ENCODE measurements at places on chromosomes 4 and X.

- no peak for DNase-seq
These were observed 11.7 kb downstream of the RPL9 start for GRCh38 chr4:39446842-39447573.

DNA sequence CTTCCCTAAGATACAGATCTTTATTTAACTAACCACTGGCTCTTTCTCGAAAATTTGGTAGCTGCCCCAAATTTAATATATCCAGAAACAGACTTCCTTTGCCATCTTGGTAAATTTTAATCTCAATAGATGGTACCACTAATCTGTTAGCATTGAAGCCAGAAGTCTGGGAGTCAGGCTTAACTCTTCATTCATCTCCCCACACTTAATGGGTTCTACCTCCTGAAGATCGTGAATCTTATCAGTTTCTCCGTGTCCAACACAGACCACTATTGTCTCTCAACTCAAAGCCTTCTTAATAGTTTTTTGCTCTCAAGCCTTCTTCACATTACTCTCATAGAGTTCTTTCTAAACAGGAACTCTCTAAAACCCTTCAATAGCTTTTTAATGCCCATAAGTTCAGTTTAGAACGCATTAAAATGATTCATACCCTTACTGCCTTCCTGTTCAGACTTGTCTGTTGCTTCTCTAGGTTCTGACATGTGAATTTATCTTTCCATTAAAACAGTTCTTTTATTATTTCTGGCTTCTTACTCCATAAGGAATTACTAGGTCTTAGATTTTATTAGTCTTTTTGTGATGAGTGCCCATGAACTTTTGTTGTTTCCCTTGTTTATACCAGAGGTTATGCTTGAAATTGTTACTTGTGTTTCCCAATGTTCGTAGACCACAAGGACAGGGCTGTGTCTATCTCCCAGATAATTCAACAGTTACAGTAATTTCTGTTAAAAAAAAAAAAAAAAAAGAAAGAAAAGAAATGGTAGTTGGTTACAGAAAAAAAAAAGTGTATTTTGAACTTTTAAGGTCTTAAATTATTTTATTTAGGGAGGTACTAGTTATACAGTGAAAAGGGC, 54.7 kb downstream of the SMARCAD1 start:
- DNase-seq = no peak

DNA sequence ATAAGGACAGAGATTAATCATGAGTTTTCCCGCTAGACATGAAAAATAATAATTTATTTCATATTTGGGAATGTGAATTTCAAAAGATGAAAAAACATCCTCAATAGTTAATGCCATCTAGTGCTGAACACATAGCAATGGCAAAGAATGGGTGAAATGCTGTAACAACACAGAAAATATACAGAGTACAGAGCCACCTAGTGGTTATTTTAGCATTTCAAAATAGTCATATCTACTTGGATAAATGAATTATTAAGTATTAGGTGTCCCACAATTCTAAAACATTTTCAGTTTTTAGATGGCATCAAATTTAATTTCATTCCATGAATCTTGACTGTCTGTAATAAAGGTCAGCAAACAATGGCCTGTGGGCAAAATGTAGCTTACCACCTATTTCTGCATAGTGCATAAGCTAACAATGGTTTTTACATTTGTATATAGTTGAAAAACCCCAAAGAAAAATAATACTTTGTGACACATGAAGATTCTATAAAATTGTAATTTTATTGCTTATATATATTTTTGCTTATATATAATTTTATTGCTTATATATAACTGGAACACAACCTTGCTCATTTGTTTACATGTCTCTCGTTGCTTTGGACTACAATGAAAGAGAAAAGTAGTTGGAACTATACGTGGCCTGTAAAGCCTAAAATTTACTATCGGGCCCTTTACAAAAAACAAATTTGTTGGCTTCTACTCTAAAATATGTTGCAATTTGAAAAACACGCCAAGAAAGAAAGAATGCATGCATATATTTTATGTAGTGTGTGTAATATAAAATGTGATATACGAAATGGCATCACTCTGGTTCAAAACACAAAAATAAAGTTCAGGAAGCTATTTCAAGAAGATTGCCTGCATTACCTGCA, 99.1 kb upstream of the FAM47C start:
- DNase-seq = no peak

GRCh38 chr4:183110244-183110643, 11.2 kb downstream of the WWC2 start:
- DNase-seq = no peak

GRCh38 chr4:7956270-7956808, 16.7 kb upstream of the AFAP1 start:
- DNase-seq = no peak

- DNase-seq = no peak
These were observed 189.8 kb upstream of the GALNT7 start for GRCh38 chr4:172978848-172979247.

DNA sequence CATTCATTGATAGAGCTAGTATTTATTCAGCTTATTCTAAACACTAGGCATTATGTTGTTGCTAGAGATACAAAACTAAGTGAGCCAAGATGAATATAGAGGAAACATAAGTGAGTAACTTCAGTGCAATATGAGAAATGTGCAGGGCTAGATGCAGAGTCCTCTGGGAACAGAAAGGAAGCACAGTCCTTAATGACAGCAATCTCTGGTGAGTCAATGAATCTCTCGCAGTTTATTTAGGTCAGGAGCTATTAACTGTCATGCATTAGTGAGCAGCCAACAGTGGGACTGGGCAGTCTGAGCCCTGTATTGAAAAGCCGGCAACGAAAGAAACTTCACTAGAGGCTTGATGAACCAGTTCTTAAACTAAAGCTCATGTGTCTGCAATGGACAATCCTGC, 598.1 kb upstream of the MAGEB2 start:
- DNase-seq = no peak

GRCh38 chrX:35858361-35858760, 60.2 kb downstream of the MAGEB16 start:
- DNase-seq = no peak

GRCh38 chr4:81142744-81143143, 72.3 kb downstream of the PRKG2 start:
- DNase-seq = no peak

GRCh38 chrX:118025226-118025625, 91.4 kb downstream of the KLHL13 start:
- DNase-seq = no peak

DNA sequence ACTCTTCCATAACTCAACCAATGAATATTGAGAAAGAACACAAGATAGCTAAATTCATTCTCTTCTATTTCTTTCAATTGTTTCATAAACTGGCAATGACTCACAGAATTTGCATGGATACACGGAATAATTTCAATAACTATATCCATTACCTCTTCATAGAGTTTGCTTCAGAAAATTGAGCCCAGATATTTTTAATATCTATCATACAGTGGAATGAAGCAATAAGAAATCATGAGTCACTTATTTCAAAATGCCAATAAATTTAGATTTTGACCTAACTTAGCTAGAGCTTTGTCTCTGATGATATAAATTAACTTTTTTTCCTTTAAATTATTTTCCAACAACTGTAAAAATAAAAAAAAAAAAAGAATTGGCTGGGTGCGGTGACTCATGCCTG, 22.2 kb upstream of the MANBA start:
- DNase-seq = no peak

GRCh38 chr4:818106-818921, 7.6 kb downstream of the CPLX1 start:
- no peak for DNase-seq

- no peak for DNase-seq
These were observed 185.0 kb downstream of the CPE start for GRCh38 chr4:165563851-165564250.

DNA sequence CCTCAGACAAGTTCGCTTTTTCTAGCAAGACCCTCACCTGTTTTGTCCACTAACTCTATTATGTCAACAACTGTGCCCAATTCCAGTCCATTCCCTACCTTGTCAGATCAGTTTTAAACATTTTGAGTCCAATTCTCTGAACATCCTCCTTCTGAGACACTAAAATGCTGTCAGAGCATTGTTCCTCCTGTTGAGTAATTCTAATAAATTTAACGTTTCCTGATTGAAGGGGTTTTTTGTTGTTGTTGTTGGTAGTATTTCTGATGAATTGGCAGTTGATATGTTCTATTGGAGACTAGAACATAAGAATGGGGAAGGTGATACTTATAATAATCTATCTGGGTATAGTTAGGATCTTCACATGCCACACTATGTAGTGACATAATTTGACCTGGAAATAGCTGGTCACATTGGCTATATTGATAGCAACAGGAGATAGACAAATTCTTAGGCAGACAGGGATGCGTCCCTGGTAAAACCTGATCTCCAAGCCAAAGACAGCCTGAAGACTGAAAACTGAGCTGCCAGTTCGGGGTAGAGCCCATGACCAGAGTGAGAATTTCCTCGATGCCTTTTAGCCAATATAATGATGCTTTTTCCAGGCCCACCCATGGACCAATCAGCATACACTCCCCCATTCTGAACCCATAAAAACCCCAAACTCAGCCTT, 12.4 kb upstream of the CXCL2 start:
- DNase-seq = no peak

GRCh38 chr4:15012017-15012788, 9.9 kb downstream of the CPEB2 start:
- no peak for DNase-seq

DNA sequence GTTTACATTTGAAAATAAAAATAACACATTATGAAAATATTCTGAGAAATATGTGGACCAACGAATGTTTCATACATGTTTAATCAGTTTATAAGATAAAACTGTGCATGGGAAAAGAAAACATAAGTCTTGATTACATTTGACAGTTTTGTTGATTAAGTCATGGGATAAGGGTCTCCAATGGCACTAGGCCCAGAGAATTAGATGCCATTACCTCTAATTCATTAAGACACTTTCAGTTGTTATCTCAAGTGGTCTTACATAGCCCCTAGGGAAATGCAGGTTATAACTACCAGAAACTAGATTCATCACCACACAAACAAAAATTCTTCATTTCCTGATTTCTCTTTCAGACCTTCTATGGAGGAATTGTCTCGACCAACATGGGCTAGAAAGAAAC, 300.8 kb downstream of the PCDH7 start:
- no peak for DNase-seq

DNA sequence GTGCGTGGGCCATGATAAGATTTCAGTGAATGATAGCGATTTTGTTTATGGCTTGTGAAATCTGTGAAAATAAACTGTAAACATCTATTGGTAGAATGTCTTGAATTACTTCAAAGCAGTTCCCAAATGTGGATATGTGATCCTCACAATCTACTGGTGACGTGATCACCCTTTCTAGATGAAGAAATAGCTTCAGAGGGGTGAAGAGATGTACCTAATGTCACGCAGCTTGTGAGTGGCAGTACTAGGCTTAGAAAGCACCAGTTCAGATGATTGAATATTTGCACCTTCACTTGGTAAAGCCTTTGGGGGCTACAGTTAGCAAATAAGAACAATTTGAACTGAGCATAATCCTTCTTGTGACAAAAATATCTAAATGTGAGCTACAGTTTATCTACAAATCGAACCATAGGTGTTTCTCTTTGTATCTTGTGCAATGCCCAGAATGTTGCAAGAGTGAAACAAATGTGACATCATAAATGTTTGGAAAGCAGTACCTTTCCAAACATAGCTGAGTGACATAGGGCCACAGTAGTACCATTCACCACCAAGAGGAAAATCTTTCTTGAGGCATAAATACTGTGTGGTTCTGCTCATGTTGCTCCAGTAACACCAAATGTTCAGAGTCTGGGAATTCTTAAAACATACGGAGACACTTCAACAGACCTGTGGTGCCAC, 14.2 kb downstream of the PAK3 start:
- DNase-seq = no peak

- DNase-seq = no peak
These were observed 34.1 kb downstream of the ANXA3 start for GRCh38 chr4:78585633-78586032.

DNA sequence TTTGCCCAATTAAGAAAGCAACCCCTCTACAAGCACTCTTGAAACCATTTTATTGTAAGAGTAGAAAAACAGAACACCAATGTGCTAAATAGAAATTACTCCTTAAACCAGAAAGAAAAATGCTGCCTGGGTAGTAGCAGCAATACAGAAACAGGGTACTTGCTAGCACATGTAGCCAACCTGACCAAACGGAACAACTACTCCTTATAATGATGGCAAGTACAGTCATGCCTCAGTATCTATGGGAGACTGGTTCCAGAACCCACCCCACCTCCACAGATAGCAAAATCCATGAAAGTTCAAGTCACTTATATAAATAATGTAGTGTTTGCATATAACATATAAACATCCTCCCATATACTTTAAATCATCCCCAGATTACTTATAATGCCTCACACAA, 168.8 kb downstream of the ATRX start:
- no peak for DNase-seq

DNA sequence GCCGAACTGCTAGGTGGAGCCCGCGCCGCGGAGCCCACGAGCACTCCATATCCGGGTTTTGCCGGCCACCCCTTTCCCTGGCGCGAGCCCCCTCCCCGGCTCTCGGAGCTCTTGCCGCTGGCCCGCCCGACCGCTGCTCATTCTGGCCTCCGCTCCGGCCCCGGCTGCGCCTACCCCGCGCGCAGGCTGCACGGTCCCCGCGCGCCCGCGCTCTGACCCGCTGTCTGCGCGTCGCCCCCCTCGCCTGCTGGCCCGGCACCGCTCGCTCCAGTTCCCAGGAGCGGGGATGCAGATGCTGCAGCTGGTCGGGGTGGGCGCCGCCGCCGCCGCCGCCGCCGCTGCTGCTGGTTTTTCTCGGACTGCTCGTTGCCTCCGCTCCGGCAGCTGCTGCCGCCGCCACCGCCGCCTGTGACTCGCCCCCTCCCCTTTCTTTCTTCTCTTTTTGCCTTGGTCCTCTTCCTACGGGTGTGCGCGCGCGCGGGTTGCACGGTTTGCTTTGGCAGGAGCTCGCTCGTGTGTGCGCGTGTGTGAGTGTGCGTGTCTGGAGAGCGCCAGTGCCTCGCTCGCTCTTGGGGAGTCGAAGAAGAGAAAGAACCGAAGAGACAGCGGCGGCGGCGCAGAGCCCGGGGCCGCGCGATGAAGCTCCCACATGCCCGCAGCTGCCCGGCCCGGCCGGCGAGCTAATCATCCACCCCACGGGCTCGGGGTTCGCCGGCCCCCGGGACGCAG, at the start of gene ADGRL3:
TSS of gene ADGRL3 (plus strand) at position 140 of the 729 bp plus-strand sequence.
- DNase-seq = peak; percentile 37

GRCh38 chr4:145487631-145488030, 6.0 kb downstream of the SMAD1 start:
- DNase-seq = no peak

DNA sequence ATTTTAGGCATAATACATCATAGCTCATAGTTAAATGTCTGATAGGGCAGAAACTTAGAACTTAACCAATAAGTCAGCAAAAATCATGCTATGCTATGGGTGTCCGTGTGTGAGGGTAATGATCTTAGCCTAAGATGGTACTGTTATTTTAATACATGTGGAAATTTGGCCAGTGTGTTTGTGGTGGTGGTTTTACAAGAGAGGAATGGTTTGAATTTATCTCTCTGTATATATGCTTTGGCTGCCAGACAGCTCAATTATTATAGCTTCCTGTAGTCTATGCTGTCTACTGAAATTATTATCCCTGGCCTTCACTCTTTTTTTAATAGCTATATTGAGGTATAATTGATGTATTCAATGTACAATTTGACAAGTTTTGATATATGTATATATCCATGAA, 21.3 kb downstream of the ZNF330 start:
- no peak for DNase-seq

GRCh38 chr4:121062521-121062920, 9.8 kb downstream of the NDNF start:
- no peak for DNase-seq

Data from NCI-H524 treated with DMSO at 0.1 percent for 48 hours (cell line).